ENCODE measurements at places on chromosomes 1 and 21.

GRCh38 chr1:165549973-165550372 is 6.2 kb downstream of the LRRC52 start:
- DNase-seq, result no peak

DNA sequence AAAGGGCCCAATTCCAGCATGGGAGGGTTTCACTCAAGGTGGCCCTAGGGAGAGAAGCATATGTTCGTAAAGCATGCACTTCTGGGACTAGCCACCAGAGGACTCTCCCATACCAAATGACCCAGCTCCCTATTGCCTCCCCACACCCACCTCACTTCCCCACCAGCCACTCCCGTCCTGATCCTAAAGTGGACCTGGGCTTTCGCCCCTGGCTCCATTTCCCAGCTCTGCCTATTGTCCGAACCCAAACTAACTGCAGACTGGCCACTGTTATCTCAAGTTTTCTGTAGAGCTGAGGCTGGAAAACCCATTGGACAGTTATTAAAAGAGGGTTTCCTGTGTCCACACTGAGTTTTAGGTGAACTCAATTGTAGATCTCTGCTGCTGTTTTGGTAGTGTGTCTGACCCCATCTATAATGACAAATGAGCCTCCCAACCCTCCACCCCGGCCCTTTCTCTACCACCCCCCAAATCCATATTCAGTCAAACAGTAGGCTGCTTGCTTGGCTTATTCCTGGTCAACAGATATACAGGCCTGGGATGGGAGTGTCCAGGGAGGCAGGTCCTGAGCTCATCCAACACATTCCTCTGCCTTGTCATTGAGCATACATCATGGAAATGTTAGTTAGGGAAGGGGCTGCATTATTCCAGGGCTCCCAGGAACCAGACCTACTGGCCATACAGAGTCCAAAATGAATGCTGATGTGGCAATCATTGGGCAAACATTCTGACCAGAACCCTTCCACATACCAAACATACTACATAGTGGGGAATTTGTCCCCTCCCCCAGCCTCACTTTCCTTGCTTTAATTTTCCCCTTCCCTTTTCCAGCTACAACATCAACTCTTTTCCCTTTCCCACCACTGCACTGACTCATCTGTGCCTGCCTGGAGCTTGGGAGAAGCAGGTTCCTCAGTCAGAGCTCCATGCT is 59.2 kb downstream of the ABCA4 start:
- peak; percentile 80 for DNase-seq

GRCh38 chr1:31336687-31337467 is 36.0 kb downstream of the FABP3 start:
- no peak for DNase-seq

- DNase-seq, result peak; percentile 51
Measured at GRCh38 chr1:53959664-53960250, 13.6 kb downstream of the LRRC42 start.

DNA sequence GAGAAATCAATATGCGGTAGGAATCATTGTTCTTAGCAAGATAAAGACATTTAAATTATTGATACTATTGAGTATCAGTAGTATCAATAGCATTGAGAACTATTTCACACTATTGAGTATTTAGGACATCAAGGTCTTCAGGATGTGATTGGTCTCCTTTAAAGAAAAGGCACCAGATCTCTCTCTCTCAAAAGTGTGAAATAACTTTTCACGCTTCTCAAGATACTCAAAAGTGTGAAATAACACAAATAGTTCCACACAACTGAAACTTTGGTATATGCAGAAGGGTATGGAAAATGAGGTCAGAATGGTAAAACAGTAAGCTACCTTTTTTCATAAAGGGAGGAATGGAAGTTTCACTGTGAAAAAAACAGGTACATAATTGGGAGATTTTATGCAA is 6.7 kb upstream of the PYHIN1 start:
- no peak for DNase-seq

DNA sequence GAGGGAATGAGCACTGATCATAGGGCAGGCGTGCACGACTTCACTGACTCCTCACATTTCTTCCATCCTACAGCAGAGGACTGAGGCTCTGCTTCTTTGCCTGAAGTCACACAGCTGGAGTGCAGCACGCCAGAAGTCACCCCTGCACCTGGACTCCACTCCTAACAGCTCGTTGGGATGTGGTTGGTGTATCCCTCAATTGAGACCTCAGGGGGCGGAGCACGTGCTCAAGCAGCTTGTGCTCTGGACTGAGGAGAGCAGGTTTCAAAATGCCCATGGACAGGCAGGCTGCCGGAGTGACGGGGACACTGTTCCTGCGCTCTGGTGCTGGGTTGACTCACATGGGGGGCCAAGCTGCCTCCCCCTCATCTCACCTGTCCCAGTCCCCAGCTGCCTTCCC is 13.9 kb downstream of the CHIT1 start:
- DNase-seq, result no peak

- no peak for DNase-seq
Measured at GRCh38 chr21:42189431-42189830, 29.5 kb upstream of the ABCG1 start.

DNA sequence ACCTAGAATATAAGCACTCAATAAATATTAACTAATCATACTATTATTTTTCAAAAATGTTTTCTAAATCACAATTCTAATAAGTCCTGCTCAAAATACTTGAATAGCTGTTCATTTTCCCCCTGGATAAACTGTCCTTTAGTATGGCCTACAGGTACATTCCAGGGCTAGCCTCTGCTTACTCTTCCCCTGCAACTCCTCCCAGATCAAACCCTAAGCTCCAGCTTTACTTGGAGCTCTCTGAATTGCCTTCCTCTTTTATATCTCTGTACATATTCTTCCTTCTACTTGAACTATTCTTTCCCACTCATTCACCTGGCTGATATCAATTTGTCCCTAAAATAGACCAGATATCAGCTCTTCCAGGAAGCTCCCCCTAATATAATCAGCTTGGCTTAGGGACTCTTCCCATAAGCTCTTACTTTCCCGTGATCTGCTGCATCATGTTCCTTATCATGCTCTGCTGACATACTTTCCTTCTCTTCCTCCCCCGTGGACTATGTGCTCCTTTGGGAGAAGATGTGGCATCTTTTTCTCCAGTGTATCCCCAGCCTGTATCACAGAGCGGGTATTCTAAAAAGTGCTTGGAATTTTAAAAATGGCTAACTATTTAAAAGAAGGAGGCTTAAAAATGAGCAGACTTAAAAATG is 43.1 kb upstream of the PIGC start:
- DNase-seq, result no peak

GRCh38 chr21:38645282-38645681 is 147.0 kb upstream of the ERG start:
- peak; percentile 11 for DNase-seq

DNA sequence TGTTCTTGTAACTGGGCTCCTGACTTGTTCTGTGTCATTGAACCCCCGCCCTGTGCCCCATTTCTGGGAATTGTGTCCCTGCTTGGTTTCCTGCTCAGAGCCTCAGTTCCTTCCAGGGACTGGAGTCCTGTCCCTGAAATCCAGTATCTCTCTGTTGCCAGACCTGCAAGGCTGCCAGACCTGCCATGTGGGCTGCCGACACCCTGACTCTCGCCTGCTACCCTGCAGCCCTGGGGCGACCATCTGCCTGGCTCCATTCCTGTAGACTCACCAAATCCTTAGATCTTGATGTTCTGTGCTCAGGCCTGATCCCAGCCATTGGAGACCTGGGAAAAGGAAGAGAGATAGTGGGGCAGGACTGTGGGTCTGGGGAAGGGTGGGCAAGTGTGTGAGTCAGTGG is 383.3 kb upstream of the PROX1 start:
- DNase-seq, result no peak
